ENCODE measurements at places on chromosomes 12 and 14.

DNA sequence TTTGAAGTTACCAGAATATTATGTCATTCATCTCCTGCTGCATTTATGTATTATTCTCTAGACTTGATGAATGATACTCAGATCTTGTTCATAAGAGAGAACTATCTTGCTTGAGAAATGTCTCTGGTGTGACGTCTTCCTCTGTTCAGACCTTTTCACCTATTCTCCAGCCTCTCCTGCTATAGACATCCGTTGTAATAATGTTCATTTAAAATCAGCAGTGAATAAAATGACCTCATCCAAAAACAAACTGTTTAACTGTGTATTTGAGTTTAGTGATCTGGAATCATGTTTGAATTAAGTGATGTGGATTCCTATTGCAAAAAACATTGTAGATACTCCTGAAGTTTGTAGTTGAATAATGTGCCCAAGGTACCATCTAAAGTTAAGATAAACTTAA lies 487.1 kb downstream of the PCNX1 start:
- no peak for DNase-seq

GRCh38 chr12:129489100-129489676 lies 414.6 kb downstream of the TMEM132D start:
- no peak for DNase-seq

GRCh38 chr12:97093187-97093683 lies 186.2 kb downstream of the NEDD1 start:
- no peak for DNase-seq

GRCh38 chr14:68628605-68629310 lies 164.1 kb downstream of the ZFP36L1 start:
- no peak for DNase-seq

DNA sequence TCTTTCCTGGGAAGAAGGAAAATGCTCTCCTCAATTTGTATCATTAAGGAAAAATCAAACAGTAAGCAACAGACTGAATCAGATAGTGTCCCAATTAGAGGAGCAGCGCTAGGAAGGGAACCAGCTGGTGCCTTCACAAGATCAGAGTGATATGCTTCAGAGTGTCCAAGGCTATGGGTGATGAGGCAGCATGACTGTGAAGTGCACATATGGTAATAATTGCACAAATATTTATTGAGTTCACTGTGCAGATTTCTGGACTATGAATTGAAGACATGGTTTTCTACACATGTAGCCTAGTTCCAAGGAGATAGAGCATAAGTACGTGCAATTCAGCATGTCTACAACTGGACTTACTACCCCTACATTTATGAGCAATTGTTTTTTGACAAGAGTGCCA lies 78.8 kb upstream of the EVL start:
- DNase-seq, result no peak

GRCh38 chr14:54338696-54339317 lies 58.0 kb upstream of the CDKN3 start:
- no peak for DNase-seq

DNA sequence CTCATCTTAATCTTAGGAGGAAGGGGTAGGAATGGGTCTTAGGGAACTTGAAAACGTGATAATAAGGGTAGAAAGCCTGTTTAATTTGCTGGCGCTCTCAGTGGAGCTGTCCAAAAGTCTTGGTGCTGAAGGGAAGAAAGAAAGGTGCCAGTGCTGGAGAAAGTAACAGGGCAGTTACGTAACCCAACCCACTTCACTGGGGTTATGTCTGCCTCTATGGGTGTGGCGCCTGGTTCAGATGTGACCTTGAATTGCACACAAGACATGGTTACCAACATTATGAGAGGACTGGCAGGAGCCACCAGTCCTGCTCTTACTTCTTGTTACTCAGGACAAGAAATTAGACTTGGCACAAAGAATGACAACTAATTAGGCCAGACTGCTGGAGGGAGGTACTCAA lies 18.6 kb upstream of the GPATCH2L start:
- DNase-seq, result no peak

DNA sequence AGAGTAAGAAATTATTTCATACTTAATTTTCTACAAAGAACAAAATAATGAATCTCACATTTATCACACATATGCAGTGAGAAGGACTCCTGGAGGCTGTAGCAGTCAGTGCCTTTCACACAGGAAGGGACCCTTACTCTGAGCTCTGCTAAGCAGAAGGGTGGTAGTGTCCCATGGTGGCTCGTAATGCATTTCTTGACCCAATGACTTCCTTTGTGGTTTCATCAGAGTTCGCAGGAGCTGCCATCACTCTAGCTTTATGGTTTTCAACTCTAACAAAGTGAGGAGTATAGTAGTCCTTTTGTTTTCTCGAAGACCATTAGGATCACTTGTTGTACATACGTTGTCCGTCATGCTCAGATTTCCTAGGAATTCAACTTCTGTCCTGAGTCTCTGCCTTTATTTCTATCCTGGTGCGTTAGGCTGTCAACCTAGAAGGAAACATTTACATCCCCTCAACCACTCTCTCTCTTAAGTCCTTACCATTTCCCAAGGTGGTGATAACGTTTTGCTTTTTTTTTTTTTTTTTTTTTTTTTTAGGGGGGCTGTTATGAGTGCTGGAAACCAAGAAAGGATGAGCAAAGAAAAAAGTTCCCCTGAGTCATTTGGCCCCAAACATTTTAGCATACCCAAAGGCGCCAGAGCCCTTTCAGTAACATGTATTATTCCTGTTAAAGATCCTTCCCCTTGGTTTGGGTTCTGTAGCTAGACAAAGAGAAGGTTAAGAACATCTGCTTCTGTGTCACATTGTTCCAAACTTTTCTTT lies 37.2 kb downstream of the GABARAPL1 start:
- DNase-seq, result no peak

DNA sequence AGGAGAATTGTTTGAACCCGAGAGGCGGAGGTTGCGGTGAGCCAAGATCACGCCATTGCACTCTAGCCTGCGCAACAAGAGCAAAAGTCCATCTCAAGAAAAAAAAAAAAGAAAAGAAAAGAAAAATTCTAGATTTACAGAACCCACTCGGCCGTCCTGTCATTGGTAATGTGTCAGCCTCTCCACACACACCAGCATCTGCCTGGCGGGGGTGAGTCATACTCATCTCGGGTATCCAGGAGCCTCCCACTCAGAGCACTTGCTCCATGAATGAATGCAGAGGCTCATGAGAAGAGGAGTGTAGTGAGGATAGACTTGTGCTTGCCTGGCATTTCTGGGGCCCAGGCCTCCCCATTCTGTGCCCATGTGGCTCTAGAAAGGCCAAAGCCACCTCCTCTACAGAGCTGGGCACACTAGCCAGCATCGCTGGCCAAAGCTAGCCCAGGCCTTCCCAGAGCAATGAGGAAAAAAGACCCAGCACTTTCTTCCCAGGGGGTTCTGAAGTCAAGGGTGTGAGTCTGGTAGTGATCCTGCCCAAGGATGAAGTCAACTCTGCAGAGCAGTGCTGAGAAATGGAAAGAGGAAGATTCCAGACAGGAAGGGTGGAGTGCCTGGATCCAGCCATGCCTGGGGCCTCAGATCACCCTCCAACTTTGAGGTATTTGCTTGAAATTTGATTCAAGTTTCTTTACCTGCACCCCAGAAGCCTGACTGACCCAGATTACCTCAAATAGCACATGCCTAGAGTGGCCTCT lies 31.2 kb upstream of the KLC1 start:
- no peak for DNase-seq

DNA sequence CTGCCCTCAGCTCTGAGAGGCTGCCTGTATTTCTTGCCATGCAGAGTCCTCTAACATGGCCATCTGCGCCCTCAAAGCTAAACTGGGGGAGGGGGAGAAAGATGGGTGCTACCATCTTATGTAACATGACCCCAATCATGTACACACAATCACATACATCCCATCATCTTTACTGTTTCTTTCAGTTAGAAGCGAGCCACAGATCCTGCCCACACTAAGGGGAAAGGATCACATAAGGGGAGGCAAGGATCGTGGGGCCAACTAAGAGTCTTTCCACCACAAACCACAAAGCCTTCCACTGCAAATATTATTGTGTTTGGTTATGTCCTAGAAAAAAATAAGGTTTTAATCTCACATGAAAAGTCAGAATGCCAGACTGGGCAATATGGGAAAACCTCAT lies 11.8 kb upstream of the AMN1 start:
- DNase-seq, result no peak

GRCh38 chr12:98990648-98991047 lies 345.6 kb downstream of the APAF1 start:
- DNase-seq, result no peak

DNA sequence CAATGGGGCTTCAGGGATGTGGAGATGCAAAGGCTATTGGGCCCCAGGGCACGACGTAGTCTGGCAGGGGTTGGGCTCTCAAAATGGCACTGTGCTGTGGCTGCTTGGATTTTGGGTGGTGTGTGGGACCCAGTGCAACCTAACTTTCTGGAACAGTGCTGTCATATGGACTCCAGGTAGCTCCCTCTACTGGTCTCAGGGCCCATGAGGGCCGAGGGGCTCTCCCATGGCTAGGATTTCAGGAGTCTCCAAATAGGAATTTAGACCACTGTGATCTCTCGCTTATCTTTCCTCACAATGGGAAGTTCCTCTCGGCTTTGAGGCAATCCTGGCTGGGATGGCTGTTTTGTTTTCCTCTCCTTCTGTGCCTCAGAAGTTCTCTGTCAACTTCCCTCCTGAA lies 68.2 kb upstream of the MUCL1 start:
- DNase-seq, result no peak

DNA sequence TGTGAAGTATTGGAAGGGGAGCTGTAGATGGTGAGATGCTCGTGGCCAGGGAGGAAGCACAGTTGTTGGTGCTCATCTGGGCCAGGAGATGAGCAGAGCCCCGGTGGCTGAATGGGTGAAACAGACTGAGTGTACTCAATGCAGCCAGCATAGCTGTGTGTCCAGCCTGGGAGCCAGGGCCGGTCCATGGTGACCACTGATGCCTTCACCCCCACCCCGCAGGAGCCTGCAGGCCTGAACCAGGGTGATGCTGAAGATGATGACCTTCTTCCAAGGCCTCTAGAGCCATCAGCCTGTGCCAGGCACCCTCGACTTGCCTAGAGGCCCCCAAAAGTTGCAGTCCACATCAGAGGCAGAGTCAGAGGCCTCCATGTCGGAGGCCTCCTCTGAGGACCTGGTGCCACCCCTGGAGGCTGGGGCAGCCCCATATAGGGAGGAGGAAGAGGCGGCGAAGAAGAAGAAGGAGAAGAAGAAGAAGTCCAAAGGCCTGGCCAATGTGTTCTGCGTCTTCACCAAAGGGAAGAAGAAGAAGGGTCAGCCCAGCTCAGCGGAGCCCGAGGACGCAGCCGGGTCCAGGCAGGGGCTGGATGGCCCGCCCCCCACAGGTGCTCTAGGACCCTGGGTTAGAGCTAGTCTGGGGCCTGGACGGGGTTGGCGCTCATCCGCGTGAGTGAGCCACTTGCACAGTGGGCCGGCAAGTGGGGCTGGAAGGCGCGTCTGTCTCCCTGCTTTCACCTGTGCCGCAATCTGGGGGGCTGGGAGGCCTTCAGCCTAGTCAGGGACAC lies 3.0 kb downstream of the TNFAIP2 start:
- DNase-seq, result no peak

Data from Panc1 (cell line).